ENCODE measurements at places on chromosomes 1 and 21.

- no peak for DNase-seq
Observed at GRCh38 chr1:164563721-164564360, 4.9 kb downstream of the PBX1 start.

DNA sequence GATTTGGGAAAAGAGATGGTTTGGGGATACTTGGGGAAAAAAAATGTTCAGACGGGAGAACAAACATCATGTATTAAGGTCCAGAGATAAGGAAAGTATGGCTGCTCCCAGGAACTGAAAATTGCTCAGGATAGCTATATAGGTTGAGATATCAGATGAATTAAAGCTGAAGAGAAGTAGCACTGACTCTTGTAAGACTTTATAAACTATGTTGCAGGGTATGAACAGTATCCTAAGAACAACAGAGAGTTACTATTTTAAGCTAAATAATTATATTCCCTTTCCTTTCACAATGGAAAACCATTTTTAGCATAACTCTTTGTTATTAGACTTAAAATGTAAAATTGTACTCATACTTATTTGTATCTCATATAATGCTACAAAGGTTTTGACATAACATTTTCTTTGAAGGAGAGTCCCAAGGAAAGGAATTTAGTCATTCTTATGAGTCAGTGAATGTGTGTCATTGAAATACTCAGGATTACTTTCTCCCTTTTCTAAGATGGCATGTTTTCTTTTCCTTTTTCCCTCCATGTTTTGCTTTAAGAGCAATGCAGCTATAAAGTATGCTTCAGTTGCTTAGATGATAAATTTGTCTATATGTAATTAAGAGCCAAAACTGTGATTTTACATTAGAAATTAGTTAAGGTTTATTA is 139.4 kb upstream of the KIAA1614 start:
- no peak for DNase-seq

GRCh38 chr1:90977522-90977921 is 44.3 kb downstream of the ZNF644 start:
- no peak for DNase-seq

GRCh38 chr1:245039196-245039595 is 115.6 kb upstream of the KIF26B start:
- DNase-seq = no peak

GRCh38 chr1:183914276-183914675 is 109.4 kb downstream of the RGL1 start:
- no peak for DNase-seq

GRCh38 chr1:85022700-85023099 is 25.6 kb downstream of the MCOLN3 start:
- DNase-seq = no peak

DNA sequence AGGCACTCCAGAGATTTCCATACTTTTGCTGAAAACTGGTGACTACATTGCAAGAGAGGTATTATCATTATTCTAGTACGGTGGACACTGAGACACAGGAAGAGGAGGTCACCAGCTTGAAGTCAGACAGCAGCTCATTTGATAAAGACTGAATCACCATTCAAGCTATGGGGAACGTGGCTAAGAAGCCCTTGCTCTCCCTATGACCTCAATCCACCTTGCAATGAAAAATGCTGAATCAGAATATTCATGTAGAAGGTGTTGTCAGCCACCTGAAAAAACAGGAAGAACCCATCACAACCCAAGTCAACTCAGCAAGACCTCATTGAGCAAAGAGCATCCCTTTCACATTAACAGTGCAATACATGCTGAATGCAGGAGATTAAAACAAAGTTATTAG is 59.0 kb upstream of the FGGY start:
- no peak for DNase-seq

DNA sequence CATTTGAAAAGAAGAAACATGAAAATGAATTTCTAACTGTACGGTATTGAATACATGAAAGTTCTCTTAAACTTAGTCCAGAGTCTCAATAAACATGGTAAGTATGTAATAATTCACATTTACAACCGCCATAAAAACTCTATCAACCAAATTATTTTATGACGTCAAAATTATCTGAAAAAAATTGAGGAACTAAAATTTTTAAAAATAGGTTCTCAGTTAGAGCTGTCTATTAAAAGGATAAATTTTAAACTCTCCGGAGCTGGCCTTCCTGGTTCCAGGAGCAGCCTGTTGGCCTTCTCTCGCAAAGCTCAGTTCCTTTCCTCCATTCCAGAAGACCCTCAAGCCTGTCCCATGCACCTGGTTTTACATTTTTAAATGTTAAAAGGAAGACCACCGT is 18.7 kb upstream of the ETS2 start:
- no peak for DNase-seq

DNA sequence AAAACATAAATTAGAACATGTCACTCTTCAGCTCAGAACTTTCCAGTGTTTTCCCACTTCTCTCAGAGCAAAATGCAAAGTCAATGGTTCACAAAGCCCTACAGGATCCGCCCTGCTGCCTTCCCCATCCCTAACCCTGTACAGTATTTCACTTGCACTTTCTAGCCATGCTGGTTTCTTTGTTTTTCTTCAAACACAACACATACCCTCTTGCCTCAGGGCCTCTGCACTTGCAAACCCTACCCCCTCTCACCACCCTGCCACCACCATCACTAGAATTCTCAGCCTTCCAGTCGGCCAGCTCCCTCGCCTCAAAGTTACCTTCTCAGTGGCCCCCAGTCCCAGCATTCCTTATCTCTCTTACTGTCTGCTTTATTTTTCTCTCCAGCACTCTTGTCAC is 17.6 kb downstream of the TEX35 start:
- DNase-seq = no peak

DNA sequence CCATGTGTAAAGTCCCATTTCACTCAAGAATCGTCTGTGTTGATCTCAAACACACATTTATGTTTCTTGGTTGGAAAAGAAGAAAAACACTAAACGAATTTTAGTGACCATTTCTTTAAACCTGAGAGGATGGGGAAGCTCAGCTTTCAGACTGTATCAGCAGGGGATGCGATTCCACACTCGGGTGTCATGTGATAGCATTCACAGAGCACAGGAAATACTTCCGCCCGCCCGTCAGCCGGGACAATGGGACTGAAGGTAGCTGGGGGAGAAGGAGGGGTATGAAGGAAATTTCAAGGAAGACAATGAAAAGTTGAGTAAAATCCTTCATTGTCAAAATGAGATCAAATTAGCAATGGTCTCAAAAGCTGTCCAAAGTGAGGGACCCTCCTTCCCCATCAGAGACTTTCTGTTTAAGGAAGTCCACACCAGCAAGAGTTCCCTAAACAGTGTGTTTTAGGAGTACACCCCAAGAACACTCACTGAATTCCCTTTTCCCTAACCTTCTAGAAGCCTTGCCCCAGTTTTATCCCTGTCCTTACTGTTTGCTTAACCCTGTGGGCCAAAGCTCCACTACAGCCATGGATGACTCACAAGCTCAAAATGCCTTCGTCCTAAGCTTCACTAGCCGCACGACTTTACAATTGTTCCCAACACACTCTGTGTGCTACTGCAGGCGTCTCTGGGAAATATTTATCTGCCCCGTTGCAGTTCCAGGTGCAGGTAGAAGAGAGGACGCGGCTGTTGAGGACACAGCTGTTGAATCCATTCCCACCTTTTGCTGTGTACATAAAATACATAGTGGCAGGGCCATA is 51.4 kb upstream of the SIM2 start:
- no peak for DNase-seq

GRCh38 chr1:43447891-43448708 is 5.6 kb downstream of the HYI start:
- DNase-seq = no peak

- no peak for DNase-seq
Observed at GRCh38 chr1:100518023-100518422, 19.9 kb upstream of the GPR88 start.

GRCh38 chr1:177937931-177938330 is 31.9 kb downstream of the SEC16B start:
- DNase-seq = no peak

GRCh38 chr1:107942814-107943213 is 22.2 kb downstream of the VAV3 start:
- DNase-seq = no peak

GRCh38 chr1:228905701-228906101 is 170.4 kb downstream of the RHOU start:
- no peak for DNase-seq

DNA sequence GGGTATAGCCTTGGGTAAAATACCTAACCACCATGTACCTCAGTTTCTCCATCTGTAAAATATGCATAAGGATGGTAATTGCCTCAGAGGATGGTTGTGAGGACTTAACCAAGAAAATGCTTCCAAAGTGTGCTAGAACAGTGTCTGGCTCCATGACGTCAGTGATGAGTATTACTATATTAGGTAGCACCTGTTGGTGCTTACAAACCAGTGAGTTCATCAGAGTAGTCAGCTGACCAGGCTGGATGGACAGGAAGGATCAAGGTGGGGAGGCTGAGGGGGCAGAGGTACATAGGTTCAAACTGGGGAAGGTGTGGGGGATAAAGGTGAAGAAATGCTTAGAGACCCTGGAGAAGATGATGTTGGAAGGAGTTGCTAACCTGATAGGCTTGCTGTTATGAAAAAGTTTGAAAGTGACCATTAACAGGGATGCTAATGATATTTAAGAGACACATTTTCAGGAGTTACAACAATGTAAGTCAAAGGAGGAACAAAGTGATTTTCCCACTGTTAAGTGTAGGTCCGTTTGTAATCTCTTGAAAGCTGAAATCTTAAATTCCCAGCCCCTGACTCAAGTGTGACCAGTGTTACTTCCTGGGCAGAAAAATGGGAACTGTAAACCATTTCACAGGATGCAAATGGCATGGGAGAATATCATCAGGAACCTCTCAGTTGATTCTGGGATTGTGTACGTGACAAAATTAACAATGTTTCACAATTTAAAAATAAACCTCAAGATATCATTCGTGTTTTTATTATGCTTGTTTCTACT is 4.4 kb downstream of the NTPCR start:
- DNase-seq = no peak
